Diencephalon (tissue), 1 donor: ENCODE measurements at places on chromosomes 11 and 22. TPM values are rescaled to one million over a fixed set of nuclear protein-coding genes. Genes with fewer than 3 reads are reported as not detected.

Gene SERPING1
- total RNA-seq: 9.5 TPM

Gene FAM89B
- 29.3 TPM for total RNA-seq

Gene GLYATL2
- 4.8 TPM for total RNA-seq

Gene CABP7
- total RNA-seq: 2.5 TPM

Gene SLC17A6
- total RNA-seq: 134 TPM
